ENCODE measurements at places on chromosomes 4 and X. TPM values are rescaled to one million over a fixed set of nuclear protein-coding genes. Genes with fewer than 3 reads are reported as not detected.
A peak's percentile ranks its signal among the peaks of the same experiment; 100 is the strongest.

DNA sequence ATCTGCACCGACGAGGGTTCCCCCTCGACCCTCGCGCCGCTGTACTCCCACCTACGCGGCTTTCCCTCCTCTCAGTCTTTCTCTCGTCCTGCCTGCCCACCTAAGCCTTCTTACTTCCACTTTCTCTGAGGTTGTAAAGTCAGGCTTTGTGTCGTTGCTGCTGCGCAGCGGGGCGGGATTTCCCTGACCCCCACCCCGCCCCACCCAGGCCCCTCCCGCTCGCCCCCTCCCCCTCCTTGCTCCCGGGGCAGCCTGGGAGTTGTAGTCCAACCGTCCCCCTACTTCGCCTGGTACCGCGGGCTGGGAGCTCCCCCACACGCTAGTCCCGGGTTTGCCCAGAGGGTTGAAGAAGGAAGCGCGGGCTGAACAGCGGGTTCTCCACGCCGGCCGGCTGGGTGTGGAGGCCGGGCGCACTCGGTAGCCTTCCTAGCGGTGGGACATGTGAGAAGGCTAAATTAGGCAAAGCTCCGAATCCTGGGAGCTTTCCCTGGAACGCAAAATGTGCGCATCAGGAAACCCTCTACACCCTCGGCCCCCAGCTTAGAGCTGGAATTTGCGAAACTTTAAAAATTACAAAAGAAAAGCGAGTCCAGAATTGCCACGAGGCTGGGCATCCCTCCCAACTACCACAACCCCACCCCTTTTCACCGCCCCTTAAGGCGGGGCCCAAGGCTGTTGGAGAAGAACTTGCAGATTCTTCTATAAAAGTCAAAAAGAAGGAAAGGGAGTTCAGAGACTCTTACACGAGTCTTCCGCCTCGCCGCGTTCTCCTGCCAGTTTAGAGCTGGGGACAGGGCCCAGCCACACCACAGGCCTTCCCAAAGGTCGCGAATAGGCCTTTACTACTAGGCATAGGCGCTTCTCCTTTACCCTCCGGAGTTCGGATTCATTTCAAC lies at the start of gene ATP11C:
Gene ATP11C (minus strand): TSS at position 153 of the 896 bp plus-strand sequence. CDS start 1,011 bp downstream, outside the sequence.
- peak within 1 kb of the TSS; percentile 76 for H3K4me3 ChIP-seq
- no peaks in the 10 kb centered on the region for H3K36me3 ChIP-seq
- peaks cover 4% of the 10 kb centered on the region for H3K4me1 ChIP-seq
- H3K27ac ChIP-seq: peak within 1 kb of the TSS; percentile 90

DNA sequence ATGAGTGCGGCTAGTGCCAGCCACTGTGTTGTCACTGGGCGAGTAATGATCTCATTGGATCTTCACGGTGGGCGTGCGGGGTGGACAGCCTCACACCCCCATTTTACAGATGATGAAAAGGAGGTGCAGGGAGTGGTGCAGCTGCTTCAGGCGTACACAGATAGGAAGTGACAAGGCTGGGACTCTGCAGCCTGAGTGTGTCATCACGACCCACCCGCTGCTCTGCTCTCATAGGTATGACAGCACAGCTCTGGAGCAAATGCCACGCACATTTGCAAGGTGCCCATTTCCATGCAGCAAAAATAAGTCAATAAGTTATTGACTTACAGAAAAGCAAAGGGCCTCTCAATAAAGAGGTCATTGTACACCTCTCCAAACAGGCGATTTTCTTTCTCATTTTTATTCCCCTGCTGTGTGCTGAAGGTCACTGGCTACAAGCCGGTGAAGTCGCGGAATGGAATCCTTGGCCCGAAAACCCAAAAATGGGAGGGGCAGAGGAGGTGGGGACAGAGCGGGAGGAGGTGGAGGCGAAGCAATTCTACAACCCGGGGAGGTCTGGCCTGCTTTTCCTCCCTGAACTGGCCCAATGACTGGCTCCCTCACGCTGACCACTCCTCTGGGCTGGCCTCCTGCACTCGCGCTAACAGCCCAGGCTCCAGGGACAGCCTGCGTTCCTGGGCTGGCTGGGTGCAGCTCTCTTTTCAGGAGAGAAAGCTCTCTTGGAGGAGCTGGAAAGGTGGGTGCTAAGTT lies at the start of gene SOD3:
Gene SOD3 (plus strand): TSS at position 658 of the 750 bp plus-strand sequence. CDS start 3,949 bp downstream, outside the sequence.
- no peaks in the 10 kb centered on the region for H3K4me1 ChIP-seq
- H3K27ac ChIP-seq: no peak within 1 kb of the TSS
- no peaks in the 10 kb centered on the region for H3K36me3 ChIP-seq
- no peak within 1 kb of the TSS for H3K4me3 ChIP-seq

GRCh38 chr4:57071326-57071725 lies 38.9 kb downstream of the IGFBP7 start:
- H3K27me3 ChIP-seq: no peaks in the 10 kb centered on the region
- no peaks in the 10 kb centered on the region for H3K36me3 ChIP-seq
- H3K27ac ChIP-seq: no peak overlapping the region
- peaks cover 35% of the 10 kb centered on the region for H3K4me1 ChIP-seq
- no peak overlapping the region for H3K4me3 ChIP-seq

DNA sequence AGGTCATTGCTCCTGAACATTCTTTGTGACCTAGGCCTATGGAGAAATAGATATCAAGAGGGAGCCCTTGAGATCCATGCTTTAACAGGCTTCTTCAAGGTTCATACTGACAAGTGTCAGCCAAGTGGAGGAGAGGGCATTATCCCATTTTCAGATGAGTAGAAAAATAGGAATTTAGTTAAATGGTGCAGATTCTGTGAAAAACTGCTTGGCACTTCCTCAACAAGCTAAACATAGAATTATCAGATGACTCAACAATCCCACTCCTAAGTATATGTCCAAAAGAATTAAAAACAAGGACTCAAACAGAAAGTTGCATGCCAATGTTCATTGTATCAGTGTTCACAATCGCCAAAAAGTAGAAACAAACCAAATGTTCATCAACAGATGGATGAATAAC lies 43.8 kb upstream of the KCNIP4 start:
- no peak for DNase-seq
- H3K27me3 ChIP-seq: no peaks in the 10 kb centered on the region
- H3K4me3 ChIP-seq: no peak overlapping the region
- H3K27ac ChIP-seq: no peak overlapping the region
- no peaks in the 10 kb centered on the region for H3K4me1 ChIP-seq

- no peaks in the 10 kb centered on the region for H3K4me1 ChIP-seq
- H3K27ac ChIP-seq: no peak overlapping the region
- no peaks in the 10 kb centered on the region for H3K36me3 ChIP-seq
- H3K4me3 ChIP-seq: no peak overlapping the region
- H3K27me3 ChIP-seq: peaks cover 71% of the 10 kb centered on the region
- DNase-seq: no peak
Measured at GRCh38 chrX:133685822-133686221, 270.5 kb upstream of the GPC4 start.

The GAGE12H gene
- not detected for total RNA-seq

All from MCF 10A (cell line).